ENCODE measurements at places on chromosomes 1 and 21.

- DNase-seq: no peak
Observed at GRCh38 chr1:125119024-125119441, 3934.3 kb downstream of the SRGAP2C start.

DNA sequence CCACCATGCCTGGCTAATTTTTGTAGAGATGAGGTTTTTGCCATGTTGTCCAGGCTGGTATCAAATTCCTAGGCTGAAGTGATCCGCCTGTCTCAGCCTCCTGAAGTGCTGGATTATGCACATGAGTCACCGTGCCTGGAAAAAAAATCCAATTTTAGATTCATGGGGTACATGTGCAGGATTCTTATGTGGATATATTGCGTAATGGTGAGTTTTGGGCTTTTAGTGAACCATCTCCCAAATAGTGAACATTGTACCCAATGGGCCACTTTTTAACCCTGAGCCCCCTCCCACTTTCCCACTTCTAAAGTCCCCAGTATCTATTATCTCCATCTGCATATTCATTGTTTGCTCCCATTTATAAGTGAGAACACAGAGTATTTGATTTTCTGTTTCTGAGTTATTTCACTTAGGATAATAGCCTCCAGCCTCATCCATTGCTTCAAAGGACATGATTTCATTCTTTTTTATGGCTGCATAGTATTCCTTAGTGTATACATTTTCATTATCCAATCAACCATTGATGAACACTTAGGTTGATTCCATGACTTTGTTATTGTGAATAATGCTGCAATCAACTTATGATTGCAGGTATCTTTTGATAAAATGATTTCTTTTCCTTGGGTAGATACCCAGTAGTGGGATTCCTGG lies 104.4 kb downstream of the MAP3K21 start:
- DNase-seq: no peak

DNA sequence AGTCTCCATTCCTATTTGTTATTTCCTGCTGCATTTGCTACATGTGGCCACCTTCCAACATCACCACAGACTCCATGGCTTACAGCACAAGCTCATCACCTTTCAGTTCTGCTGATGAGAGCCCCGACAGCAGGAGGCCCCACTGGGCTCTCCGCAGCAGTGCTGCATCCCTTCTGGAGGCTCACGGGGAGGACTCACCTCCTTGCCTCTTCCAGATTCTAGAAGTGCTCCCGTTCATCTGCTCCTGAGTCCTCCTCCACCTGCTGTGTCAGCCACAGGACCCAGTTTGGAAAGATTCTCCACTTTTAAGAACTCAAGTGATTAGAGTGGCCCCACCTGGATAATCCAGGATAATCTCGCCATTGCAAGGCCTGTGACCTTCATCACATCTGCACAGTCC lies 167.6 kb downstream of the PCBP3 start:
- no peak for DNase-seq

DNA sequence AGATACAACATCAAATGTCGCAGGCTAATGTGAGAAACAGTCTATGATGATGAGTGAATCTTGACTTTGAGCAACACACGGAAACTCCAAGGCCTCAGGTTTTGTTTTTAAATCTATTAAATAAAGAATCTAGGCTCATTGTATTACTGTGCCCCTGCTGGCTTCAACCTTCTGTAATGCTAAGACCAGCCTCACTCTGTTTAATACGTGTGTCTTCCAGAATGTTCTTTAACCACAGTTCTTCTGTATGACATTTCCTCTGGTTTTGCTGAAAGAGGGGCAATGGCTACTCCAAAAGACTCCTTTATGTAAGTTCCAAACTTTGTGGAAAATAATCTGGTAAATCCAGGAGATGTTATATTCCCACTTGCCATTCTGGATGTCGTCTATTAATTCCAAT lies 101.1 kb upstream of the TIAM1 start:
- no peak for DNase-seq

DNA sequence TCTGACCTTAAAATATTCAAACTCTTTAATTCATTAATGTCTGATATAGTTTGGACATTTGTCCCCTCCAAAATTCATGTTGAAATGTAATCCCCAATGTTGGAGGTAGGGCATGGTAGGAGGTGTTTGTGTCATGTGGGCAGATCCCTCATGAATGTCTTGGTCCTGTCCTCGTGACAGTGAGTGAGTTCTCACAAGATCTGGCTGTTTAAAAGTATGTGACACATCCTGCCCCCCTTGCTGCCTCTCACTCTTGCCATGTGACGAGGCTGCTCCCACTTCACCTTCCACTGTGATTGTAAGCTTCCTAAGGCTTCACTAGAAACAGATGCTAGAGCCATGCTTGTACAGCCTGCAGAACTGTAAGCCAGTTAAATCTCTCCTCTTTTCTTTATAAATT lies 21.3 kb upstream of the FBXO28 start:
- DNase-seq: no peak

DNA sequence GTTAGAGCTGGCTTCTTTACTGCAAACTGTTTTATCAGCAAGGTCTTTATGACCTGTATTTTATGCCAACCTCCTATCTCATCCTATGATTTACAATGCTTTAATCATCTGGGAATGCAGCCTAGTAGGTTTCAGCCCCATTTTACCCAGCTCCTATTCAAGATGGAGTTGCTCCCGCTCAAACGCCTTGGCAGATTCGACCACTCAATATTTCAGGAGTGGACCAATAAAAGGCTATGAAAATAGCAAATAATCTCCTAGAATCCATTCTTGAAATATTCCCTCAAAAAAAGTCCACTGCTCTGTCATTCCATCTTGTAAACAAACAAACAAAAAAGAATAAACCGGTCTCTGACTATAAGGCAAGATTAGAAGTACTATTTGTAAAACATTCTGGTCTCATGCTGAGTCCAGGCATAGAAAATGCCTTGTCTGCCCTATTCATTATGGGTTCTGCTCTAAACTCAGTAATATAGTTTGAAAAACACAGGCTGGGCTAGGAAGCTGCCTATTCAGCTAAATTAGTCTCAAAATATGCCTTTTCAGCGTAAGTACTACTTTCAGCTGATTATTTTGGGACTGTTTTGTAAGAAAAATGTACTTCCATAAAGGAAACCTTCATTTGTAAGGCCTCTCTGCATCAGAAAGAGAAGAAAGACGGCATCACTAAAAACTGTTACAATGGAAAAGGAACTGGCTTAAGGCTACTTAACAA lies 53.0 kb downstream of the TBX19 start:
- DNase-seq: no peak
